ENCODE measurements at places on chromosomes 4 and X. TPM values are rescaled to one million over a fixed set of nuclear protein-coding genes. Genes with fewer than 3 reads are reported as not detected.

- DNase-seq: peak; percentile 21
These were observed 578 bp downstream of the CHIC2 start for GRCh38 chr4:54063737-54064316.

- DNase-seq: no peak
These were observed 197.1 kb downstream of the RASL11B start for GRCh38 chr4:53059256-53059655.

- DNase-seq: no peak
These were observed 1.3 kb downstream of the USP9X start for GRCh38 chrX:41086627-41086932.

- no peak for DNase-seq
These were observed 489.4 kb upstream of the MAGEB18 start for GRCh38 chrX:25648790-25649189.

DNA sequence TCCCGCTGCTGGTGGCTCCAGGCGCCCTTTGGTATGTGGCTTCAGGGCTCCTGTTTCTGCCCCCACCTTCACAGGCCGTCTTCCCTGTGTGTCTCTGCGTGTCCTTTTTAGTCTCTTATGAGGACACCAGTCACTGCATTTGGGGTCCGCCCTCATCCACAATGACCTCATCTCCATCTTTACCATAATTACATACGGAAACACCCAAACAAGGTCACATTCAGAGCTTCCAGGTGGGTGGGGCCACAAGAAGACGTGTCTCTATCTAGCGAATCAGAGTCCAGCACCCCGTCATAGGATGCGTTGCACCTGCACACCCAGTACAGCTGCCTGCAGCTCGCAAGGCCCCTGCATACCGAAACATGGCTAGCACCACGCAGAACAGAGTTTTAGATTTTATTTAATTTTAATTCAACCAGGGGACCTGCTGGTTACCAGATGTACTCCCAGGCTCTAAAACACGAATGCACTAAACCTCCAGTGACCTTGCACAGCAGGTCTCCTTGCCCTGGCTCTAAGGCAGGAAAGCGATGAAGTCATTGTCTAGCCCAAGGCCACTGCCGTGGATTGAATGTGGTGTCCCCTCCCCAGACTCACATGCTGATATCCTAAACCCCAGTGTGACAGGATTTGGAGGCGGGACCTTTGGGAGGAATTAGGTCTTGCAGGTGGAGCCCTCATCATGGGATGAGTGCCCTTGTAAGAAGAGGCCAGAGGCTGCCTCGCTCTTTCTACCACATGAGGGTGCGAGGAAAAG is 30.3 kb downstream of the ABLIM2 start:
- no peak for DNase-seq

DNA sequence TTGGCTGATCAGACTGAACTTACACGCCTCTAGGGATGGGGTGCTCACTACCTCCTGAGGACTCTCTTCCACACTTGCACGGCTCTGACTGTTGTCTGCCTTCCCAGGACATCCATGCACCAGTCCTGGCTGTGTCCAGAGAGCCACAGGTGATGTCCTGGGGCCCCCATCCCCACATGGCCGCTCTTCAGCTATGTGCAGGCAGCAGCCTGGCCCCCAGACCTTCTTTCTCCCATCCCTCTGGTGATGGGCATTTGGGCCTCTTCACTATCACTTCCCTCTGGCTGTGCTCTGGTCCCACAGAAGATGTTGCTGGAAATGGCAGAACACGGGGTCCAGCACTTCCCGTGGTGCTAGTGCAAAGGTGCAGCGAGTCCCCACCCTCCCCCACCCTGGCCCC is 40.9 kb upstream of the HMX1 start:
- no peak for DNase-seq

- no peak for DNase-seq
These were observed 92.8 kb downstream of the EVC2 start for GRCh38 chr4:5615496-5616075.

DNA sequence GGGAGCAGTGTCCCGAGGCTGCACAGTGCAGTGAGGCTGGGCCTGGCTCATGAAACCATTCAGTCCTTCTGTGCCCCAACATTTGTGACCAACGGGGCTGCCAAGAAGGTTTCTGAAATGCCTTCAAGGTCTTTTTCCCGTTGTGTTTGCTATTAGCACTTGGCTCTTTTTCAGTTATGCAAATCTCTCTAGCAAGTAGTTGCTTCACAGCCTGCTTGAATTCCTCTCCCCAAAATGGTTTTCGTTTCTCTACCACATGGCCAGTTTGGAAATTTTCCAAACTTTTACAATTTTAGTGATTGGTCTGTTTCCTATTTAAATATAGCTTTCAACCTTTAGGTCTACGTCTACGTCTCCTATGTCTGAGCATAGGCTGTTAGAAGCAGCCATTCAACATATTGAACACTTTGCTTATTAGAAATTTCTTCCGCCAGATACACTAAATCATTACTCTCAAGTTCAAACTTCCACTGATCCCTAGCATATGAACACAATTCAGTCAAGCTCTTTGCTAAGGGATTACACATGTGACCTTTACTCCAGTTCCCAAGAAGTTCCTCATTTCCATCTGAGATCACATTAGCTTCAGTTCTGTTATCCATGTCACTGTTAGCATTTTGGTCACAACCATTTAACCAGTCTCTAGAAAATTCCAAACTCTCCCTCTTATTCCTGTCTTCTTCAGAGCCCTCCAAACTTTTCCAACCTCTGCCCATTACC is 901.8 kb downstream of the GLUD2 start:
- no peak for DNase-seq

DNA sequence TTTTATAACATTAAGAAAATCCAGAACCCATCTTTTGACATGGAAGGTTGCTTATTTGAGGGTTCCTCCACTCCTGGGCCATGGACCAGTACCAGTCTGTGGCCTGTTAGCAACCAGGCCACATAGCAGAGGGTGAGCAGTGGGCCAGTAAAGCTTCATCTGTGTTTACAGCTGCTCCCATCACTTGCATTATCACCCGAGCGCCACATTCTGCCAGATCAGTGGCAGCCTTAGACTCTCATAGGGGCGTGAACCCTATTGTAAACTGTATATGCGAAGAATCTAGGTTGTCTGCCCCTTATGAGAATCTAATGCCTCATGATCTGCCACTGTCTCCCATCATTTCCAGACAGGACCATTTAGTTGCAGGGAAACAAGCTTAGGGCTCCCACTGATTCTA is 58.6 kb downstream of the NDST4 start:
- no peak for DNase-seq

DNA sequence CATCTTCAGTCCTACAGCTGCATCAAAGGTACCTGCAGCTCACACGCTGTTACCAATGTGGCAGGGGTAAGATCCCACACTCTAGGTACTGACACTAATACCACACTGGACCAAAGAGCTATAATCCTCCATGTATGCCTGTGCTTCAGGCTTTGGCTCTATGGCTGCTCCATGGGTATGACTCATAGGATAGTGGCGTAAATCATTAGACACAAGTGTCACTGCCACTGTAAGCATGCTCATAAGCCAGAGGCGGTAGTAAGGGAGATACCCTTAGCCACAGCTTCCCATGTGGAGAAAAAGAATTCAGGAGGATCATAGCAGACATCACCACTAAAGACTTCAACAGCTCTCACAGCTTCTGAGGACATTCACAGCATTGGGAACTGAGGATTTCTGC is 287.5 kb downstream of the ACTRT1 start:
- no peak for DNase-seq

DNA sequence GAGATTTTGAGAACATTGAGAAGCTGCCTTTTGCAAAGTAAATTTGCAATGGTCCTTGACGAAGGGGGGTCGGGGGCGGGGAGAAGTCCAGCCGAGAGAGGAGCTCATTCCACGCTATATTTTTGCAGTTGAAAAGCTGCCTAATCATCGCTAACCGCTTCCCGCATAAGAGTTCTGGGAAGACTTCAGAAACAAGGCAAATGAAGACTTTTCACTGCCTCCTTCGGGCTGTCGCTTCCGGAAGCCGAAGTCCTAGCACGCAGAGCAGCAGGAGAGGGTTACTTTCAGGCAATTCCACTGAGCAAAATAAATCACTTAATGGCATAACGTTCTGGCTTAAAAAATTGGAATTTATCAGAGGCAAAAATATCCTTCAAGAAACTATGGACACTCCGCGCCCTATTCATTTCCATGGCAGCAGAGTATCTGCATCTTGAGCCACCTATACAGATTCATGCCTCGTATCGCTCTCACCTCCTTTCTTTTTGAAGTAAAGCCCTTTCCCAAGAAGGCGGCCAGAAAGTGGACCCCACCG is 2.6 kb upstream of the LRAT start:
- DNase-seq: no peak

DNA sequence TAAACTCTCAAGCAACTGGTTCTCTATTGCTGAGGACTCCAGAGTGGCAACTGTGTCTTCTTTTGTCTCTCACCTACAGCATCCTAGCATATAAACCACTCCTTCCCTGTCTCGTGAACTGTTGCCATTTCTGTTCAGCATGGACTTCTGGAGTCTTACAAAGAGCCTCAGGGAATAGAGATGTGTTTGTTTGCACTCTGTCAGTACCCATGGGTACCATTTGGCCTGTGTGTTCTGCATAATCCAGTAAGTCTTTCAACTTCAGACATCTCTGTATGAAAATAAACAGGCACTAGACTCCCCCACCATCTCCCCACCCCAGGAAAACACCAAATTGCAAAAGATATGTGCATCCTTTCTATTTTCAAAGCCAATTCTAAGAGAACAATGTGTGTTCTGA is 1351.6 kb upstream of the PABPC4L start:
- no peak for DNase-seq

DNA sequence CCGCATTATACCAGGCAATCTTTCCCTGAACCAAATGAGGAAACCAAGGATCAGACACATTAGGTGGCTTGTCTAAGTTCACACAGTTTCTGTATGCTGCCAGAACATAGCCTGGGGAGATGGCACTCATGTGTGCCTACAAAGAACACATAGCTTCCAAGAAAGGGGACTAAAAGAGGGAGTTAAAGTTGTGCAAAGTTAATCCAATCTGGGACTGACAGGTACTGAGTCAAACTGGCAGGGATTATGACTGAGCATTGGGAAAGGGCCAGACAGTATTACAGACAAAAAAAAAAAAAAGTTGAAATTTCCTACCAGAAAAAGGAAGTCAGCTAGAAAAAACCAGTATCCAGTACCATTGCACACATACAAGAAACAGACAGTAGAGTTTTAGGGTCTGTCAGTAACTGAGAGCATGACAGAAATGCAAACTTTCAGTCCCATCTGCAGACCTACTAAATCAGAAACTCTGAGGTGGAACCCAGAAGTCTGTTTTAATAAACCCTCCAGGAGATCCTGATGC is 37.2 kb downstream of the ADAMTS3 start:
- no peak for DNase-seq

DNA sequence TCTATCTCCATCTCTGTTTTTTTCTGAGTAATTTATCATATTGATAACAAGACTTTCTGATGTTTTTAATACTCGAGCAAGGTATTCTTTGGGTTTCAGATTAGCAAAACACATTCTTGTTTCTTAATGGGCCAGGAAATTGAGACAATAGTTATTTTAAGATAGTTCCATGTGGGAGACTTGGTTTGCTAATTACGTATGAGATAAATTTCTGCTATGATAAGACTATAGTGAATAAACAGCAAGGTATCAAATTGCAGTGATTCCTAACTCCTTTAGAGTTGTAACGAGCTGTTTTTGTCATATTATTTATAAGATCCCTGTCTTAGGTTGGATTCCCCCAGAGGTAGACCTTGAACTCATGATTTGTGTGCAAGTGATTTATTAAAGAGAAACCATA is 38.3 kb downstream of the SYTL5 start:
- no peak for DNase-seq

DNA sequence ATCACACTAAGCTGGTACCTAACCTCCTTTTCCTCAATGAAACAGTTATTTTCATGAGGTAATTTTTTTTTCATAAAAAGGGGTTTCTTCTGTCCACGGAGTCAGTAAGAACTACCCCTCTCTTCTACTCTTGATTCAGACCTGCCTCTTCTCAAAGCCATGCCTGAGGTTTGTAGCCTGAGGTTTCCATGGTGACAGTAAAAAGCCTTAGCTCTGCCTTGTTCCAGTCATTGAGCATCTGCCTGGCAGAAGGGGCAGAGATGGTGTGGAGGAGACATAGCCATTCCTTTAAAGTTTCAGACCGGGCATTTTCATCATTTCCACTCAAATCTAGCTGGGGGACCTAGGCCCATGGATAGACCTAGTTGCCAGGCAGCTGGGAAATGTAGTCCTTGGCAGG is 135.5 kb downstream of the REPS2 start:
- DNase-seq: no peak

DNA sequence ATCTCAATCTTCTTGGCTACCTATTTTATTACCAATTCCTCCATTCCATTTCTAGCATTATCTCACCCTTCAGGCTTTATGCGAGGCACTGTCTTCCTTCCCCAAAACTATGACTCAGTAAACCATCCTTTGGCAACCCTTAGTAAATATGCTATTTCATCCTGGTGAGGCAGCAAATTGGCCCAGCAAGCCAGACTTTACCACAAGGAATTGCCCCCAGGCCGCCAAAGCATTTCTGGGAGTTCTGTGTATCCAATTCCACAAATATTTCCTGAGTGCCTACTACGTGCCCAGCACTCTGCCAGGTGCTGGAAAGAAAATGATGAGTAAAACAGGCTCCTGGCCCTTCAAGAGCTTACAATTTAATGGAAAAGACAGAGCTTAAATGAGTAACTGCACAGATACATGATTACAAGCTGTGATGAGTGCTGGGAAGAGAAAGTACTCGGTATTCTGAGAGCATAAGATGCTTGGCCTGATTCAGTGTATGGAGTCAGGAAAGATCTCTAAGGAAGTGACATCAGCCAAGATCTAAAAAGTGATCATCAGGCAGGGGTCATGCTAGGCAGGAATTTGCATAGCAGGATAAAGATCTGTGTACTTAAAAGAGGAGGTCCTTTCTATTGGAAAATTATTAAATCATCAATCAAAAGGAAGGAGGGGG is 193.8 kb downstream of the ADAMTS3 start:
- DNase-seq: no peak

The TLR8 gene
- 1.4 TPM for total RNA-seq

The FAM133A gene
- total RNA-seq: not detected

The CCNA2 gene
- 2.9 TPM for total RNA-seq

The PPP4R3C gene
- not detected for total RNA-seq

The LAMP2 gene
- 328 TPM for total RNA-seq
